ENCODE measurements at places on chromosomes 1 and 21. TPM values are rescaled to one million over a fixed set of nuclear protein-coding genes. Genes with fewer than 3 reads are reported as not detected.

The MMEL1 gene
- not detected for total RNA-seq

The ITLN1 gene
- not detected for total RNA-seq

The IFI16 gene
- total RNA-seq, result 52.3 TPM

The OLIG2 gene
- total RNA-seq, result 3.9 TPM

The OR2M5 gene
- not detected for total RNA-seq

The MAP3K7CL gene
- total RNA-seq, result 21.7 TPM

The CELA3B gene
- total RNA-seq, result not detected

The TCHHL1 gene
- total RNA-seq, result not detected

The AKT3 gene
- total RNA-seq, result 42.1 TPM

The NKAIN1 gene
- total RNA-seq, result 3.3 TPM

The OR2L2 gene
- not detected for total RNA-seq

The DISC1 gene
- total RNA-seq, result 5.0 TPM

The E2F2 gene
- total RNA-seq, result 3.8 TPM

The DSCAM gene
- total RNA-seq, result not detected

The LAMB3 gene
- 13.7 TPM for total RNA-seq

The RNU1-3 gene
- under 0.01 TPM for total RNA-seq
